ENCODE measurements at places on chromosomes 13 and 19.

GRCh38 chr13:20127562-20128458 lies 33.0 kb downstream of the GJA3 start:
- DNase-seq, result peak; percentile 56

GRCh38 chr19:7519361-7520130 lies 2.9 kb upstream of the MCOLN1 start:
- no peak for DNase-seq

- no peak for DNase-seq
These were observed 112.7 kb downstream of the OLFM4 start for GRCh38 chr13:53141336-53141735.

DNA sequence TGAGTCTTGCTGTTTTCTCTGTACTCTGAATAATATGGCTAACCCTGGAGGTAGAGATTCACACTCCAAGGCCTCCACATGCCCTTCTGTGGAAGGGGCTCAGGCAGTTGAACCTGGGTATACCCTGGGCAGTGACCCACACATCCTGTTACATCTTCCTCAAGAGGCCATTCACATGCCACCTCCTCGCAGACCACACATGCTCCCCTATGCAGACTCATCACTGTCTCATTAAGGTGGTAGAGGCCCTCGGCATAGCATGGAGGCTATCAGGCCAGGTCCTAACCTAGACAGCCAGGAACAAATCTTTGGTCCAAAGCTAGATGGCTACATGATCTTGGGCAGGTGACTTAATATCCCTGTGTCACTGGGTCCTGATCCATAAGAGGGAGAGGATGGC lies 363.9 kb upstream of the ZNF507 start:
- no peak for DNase-seq

DNA sequence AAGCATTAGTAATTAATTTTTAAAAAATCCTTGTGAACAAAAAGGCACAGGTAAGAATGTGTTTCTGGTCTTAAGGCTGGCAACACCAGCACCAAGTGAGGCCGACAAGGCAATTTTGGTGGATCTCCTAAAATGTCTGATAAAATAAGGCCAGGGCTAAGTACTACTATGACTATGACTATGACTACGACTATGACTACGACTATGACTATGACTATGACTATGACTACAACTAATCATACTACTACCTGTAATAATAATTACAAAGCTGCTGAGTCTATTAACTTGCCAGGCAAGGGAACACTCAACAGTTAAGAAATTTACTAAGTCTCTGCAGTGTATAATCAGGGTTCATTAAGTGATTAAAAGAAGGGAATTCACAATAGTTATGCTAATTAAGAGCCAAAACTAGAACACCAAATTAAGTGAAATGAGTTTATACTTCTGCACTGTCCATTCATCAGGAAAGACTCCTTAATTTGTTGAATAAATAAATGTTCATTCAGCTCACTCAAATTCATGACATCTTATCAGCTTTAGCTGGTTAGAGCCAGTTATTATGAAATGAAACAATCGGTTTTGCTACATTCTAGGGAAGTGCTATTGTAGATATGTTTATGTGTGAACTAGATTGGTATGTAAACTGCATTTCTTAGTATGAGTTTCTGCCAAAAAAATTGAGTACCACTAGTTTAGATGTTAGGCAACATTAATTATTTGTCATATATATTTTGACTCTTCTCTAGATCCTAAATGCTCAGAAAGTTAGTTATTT lies 1626.2 kb upstream of the PCDH20 start:
- no peak for DNase-seq

DNA sequence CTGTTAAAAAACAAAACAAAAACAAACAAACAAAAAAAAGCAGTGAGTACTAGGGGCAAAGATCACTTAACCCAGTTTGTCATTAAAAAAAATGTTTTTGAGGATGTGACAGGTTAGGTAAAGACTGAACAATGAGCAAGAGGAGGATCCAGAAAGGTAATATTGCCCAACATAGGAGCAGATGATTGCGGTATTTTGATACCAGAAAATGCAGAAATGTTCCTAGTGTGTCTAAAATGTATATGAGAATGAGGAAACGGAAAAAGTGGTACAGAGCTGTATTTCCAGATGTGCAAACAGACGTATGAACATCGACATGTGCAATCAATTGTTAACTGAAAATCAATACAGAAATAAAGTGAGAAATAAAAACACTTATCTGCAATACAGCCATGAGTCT lies 4.9 kb upstream of the LILRA4 start:
- DNase-seq, result no peak

GRCh38 chr19:29315556-29316190 lies 102.7 kb upstream of the UQCRFS1 start:
- DNase-seq, result no peak

DNA sequence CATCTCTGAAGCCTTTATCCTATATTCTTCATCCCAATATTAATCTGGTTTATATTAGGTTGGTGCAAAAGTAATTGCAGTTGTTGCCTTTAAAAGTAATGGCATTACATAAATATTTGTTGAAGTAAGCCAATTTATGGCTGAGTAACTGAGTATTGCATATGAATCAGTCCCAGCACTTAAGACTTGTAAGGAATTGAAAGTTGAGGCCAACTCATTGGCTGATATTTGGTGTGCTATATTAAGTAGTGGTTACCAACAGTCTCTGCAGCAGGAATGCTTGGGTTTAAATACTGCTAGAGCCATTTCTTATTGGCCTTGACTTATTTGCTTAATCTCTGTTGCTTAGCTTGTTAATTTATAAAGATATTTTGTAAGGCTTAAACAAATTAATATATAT lies 460.7 kb downstream of the GPC6 start:
- no peak for DNase-seq

GRCh38 chr19:33953592-33953991 lies 156.9 kb downstream of the KCTD15 start:
- DNase-seq, result no peak

GRCh38 chr13:40254394-40254793 lies 412.0 kb downstream of the FOXO1 start:
- DNase-seq, result no peak

GRCh38 chr13:99301913-99302636 lies 5.1 kb downstream of the GPR183 start:
- DNase-seq, result no peak

- DNase-seq, result no peak
These were observed 6.6 kb downstream of the ACER1 start for GRCh38 chr19:6326815-6327214.

DNA sequence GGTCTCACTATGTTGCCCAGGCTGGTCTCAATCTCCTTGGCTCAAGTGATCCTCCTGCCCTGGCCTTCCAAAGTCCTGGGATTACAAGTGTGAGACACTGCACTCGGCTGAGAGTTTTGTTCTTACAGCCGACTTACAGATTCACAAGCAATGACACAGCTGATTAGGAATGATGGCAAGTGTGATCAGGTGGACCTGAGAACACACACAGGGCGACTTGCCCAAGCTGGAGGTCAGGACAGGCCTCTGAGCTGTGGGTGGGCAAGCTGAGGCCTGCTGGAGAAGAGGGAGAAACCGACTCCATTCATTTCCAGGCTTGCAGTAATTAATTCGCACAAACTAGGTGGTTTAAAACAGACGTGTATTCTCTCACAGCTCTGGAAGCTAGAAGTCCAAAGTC lies 8.1 kb upstream of the ATG4D start:
- DNase-seq, result no peak

DNA sequence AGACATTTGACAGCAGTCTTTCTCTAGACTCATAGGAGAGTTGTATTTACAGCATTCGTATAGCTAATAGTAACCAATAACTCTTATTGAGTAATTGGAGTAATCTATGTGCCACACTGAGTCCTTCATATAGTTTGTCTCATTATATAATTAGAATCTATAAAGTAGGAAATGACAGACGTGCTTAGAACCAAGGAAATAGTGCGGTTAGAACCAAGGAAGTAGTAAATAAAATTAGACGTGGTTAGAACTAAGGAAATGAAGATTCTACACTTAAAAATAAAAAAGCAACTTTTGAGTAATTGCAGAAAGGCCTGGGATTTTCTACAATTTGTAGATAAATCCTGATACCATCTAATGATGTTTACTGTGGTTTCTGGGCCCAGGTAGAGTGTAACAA lies 107.8 kb upstream of the TNFSF11 start:
- no peak for DNase-seq

- DNase-seq, result no peak
These were observed 1.7 kb downstream of the RASGRP4 start for GRCh38 chr19:38424272-38424671.

DNA sequence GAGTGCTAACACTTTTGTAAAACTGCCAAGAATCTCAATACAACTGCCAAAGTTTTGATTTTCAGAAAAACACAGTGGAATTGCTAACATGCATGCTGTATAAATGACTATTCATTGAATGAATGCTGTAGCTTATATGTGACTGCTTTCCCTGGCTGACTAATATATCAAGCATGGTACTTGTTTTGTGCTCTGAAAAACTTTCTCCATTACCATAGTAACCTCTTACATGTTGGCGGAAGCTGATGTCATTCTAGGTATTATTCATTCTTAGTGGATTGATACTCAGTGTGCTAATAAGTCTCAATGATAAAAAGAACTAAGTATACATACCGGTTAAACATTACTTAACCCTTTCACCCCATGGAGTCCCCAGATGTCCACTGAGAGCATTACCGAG lies 166.1 kb upstream of the MYO16 start:
- no peak for DNase-seq

GRCh38 chr19:3520166-3521103 lies 14.3 kb downstream of the FZR1 start:
- no peak for DNase-seq

DNA sequence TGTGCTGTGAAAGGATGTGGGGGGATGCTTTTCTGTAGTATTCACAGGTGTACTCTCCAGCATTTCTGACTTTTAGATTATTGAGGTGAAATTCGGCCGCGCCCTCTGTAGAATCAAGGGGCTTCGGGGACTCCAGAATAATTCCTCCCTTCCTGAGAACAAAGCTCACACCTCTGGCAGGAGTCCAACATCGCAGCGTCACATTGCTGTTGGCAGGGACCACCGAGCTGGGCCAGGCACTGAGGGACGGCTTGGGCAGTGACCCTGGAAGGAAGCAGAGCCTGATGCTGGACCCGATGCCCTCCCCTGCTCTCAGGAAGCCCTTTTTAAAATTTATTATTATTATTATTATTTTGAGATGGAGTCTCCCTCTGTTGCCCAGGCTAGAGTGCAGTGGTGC lies 6.3 kb downstream of the TARM1 start:
- DNase-seq, result no peak

- DNase-seq, result no peak
These were observed 26.9 kb upstream of the RCBTB2 start for GRCh38 chr13:48559638-48560320.

- no peak for DNase-seq
These were observed 121.4 kb downstream of the NUFIP1 start for GRCh38 chr13:44867825-44868224.

GRCh38 chr13:26327940-26328725 lies 74.2 kb downstream of the CDK8 start:
- no peak for DNase-seq

DNA sequence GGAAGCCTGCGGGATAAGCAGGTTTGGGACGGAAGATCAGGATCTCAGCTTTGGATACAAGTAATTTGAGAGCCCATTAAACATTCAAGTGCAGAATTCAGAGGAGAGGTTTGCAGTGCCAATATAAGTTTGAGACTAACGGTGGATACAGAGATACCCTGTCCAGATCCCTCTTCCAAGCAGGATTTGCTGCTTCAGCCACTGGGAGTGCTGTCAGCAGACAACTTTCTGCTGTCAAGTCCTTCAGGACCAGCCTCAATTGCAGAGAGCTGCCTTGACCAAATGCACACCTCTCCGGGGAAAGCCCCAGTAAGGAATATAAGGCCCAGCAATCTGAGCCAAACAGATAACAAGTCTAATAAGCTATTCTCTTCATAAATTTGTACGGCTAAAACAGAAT lies 46.1 kb upstream of the ZNF780A start:
- no peak for DNase-seq
